ENCODE measurements at places on chromosomes 11 and 22. TPM values are rescaled to one million over a fixed set of nuclear protein-coding genes. Genes with fewer than 3 reads are reported as not detected.

DNA sequence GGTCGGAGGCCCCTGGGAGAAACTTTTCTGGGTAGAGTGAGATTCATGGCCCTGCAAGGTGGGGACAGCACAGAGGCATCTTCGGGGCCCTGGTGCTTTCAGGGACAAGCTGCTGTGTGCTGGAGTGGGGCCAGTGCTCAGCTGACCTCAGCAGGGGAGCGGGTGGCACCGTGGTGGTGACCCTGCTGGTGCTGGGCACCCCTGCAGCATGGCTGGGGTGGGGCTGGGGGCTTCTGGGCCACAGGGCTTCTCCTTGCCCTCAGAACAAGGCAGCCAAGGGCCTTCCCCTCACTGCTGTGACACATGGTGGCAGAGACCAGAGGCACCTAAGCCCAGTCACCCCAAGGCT is 24.9 kb upstream of the GNB1L start:
- DNase-seq, result no peak

DNA sequence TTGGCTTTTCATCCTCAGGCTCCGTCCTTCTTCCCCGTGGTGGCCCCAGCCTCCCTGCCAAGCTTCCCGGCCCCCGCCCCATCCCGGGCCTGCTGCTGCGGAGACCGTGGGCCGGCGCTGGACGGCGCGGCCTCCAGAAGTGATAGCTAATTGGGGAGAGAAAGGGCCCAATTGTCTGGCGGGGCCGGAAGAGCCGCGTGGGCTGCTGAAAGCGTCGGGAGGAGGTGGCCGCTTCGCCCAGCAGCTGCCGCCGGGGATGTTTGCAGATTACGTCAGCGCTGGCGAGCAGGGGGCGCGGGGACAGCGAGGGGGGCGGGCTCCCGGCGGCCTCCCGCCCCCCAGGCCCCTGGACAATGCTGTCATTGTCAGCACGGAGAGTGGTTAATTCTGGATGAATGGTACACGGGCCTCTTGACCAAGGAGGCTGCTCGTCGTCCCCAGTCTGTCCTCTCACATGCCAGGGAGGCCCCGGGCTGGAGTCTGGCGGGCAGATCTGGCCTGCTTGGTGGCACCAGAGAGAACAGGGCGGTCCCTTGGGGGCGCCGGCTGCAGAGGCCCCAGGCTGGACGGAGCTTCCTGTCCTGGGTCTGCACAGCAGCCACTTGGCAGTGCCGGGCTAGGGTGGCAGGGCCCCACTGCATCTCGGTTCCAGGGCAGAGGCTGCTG is 1.6 kb downstream of the SMIM38 start:
- DNase-seq, result no peak

DNA sequence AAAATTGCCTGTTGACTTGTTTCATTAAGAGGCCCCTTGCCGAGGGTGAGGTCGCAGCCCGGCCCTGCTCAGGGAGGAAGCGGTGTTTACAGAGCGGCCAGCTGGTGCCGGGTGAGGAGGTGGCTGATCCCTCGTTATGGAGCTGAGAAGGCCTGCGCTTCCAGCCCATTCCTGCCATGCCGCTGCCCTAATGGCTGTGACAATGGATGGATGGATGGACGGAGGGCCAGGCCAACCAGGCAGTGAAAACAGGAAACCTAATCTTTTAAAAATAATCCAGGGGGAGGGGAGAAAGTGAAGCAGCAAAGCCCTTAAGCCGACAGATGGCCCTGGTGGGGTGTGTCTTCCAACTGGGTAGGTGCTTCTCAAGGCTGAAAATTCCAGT is 38.5 kb downstream of the BCR start:
- DNase-seq, result no peak

HIC2 gene
- total RNA-seq, result 5.0 TPM

SCGB1D2 gene
- not detected for total RNA-seq

GRCh38 chr22:33188326-33188725 is 130.1 kb upstream of the SYN3 start:
- DNase-seq, result no peak

MIF gene
- total RNA-seq, result 1,222 TPM

RAB38 gene
- 8.4 TPM for total RNA-seq

DNA sequence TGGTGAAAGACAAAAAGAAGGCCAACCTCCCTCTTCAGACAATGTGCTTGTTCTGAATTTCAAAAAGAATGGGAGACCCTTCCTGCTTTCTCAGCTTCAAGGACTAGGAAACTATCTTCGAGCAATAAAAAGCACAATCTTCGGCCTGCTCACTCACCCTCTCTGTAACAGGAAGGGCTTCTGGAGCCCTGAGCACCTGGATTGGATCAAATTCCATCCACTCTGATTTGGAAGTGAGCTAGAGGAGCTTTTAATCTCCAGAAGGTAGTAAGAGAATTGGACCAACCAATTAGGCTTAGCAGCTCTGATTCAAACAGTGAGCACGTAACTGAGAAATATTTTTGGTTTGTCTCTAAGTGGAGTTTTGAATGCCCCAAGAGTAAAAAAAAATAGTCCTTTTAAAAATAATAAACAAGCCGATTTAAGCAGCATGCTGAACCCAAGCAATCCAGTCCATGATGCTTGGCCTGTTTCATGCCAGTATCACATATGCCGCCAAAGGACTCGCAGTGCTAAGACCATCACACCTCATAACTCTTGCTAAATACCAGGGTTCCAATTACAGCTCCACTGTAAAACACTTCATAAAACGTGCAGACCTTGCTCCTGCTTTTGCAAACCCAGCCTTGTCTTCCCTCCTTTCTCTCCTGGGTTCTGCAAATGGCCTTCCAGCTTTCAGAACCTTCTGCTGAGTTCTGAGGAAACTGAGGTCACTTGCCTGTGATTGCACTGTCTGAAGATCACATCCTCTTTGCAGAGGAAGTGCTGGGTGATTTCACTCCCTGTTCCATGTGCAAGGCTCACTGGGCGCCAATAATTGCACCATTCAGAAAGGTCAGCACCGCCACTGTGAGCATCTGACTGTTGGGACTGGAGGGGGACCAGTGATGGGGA is 74.4 kb downstream of the SLC1A2 start:
- no peak for DNase-seq

- no peak for DNase-seq
Observed at GRCh38 chr11:61164606-61165424, 3.6 kb upstream of the VPS37C start.

DDX25 gene
- total RNA-seq, result not detected

DNA sequence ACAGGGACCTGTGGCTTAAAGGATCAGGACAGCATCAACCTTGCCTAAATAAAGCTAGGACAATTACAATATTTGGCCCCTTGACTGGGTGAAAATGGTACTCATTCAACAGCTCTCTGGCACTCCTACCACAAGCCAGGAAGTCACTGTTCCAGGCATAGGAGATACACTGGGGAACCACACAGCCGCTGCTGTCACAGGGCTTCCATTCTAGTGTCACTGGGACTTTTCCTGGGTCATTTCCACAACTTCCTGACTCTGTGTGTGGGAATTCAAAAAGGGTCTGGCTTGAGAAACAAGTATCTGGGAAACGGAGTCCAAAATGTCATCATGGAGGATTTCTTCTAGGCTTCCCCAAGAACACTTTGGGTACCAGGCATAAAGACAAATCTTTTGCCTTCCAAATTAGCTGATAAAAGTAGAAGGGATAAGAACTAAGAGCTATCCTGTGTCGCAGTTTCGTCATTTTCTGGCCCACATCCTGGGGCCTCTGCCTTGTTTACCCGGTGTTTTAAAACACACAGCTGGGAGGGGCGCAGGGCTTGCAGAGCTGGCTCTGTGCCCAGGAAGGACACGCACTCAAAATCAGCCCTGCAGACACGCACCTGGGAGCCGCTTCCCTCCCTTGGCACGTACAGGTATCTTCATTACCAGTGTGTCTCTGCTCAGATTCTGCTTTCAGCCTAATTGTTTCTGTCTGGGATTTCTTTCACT is 38.0 kb downstream of the TMEM45B start:
- DNase-seq, result no peak

DNA sequence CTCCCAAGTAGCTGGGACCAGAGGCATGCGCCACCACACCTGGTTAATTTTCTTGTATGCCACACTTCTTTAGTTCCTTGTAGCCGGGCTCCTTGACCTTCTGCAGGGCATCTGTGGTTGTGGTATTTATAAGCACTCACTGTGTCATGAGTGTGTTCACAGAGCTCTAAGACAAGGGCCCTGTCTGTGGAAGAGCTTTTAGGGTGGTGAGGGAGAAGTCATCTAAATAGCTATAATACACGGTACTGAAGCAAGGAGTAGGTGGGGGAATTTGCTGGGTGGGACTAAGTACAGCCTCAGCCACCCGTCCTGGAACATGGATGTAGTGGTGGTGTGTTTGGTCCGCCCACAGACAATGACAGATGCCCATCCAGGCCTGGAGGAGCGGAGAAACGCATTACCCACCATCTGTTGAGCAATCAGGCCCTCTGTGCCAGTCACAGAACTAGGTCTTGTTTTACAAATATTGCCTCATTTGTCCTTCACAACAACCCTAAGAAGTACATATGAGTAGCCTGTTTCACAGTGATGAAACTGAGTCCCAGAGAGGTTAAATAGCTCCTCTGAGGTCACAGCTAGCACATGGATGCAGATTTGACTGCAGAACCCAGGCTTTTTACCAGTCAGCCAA is 10.1 kb downstream of the ACO2 start:
- peak; percentile 61 for DNase-seq

- DNase-seq, result peak; percentile 9
Observed at GRCh38 chr11:22163394-22163797, 29.5 kb upstream of the ANO5 start.

Data from GM12878 (cell line).